ENCODE measurements at places on chromosomes 12 and 14.
A peak's percentile ranks its signal among the peaks of the same experiment; 100 is the strongest.

DNA sequence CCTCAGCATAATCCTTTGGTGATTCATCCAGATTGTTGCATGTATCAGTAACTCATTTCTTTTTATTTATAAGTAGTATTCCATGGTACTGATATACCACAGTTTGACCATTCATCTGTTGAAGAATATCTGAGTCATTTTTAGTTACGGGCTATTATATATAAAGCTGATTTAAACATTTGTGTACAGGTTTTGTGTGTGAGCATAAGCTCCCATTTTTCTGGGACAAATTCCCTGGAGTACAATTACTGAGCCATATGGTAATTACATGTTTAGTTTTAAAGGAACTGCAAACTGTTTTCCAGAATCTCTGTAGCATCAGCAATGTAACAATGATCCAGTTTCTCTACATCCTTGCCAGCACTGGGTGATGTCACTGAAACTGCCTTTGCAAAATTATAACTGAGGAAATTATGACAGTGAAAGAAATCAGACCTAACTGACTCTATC lies 236.2 kb upstream of the KRR1 start:
- no peak for DNase-seq

- DNase-seq = no peak
These were observed 1.6 kb downstream of the LTB4R start for GRCh38 chr14:24312736-24313507.

DNA sequence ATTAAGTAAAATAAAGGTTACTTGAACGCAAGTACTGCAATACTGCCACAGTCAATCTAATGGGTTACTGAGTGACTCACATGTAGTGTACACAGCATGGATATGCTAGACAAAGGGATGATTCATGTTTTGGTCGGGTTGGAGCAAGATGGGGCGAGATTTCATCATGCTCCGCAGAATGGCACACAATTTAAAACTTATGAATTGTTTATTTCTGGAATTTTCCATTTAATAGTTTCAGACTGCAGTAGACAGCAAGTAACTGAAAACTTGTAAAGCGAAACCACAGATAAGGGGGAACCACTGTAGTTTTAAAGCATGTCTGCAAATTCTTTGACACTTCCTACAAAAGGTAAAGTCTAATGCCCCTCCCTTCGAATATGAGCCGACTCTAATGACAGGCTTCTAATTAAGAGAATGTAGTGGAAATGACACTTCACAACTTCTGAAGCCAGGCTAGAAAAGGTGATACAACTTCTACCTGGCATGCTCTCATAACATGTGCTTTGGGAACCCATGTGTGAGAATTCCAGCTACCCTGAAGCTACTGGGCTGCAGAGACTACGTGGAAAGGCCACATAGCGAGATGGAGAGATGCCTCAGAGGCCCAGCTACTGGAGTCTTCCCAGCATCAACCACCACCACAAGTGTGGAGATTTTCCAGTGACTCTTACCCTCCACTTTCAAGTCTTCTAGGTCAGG lies 13.9 kb upstream of the TCP11L2 start:
- no peak for DNase-seq

GRCh38 chr12:43807386-43807785 lies 1.3 kb upstream of the TWF1 start:
- no peak for DNase-seq

DNA sequence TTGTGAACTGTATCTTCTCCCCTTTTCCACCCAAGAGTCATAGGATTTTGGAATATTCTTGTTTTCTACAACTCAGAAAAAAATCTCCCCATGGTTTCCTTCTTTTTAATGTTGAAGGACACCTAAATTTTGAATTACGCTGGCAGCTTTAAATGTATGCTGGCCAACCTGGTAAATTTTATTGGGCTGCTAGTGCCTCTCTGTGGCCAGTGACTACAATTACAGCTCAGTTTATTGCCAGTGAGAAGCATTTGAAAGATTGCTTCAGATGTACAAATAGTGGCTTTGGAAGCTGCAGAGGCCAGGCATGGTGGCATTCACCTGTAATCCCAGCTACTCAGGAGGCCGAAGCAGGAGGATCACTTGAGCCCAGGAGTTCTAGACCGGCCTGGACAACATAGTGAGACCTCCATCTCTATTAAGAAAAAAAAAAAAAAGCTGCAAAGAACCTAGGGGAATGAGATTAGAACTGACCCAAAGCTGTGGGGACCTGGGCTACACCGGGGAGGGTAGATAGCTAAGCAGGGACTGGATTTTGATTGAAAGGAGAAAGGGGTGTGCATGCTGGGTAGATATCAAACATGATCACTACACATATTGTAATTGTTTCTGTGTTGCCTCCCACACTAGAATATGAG lies 7.6 kb upstream of the RAB21 start:
- peak; percentile 3 for DNase-seq

DNA sequence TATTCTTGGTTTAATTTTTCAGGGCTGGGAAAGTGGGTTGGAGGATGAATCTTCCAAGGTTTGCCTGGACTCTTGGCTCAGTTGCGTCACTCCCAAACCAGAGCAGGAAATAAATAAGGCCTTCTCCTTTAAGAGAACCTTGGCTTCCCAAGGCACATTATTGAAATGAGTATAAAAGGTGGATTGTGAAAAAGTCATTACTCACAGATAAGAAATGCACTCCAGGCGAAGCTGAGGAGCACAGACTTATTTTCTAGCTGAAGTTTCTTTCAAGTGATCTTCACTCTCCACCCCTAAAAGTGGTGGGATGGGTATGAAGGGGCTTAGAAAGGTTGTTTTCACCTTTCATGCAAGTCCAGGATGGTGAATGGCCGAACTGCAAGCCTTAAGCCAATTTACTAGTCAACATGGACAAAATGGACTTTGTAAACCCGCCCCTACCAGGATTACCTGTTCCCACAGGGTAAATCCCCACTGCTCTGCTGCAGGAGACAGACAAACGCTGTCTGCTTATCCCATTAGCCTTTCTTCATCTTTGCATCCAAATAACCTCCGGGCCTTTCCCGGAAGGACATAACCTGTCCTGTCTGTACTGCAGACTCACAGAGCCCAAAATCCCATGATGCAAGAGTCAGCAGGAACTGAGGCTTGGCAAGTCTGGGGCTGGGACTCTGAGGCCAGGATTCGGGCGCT lies 207.6 kb downstream of the BCL11B start:
- no peak for DNase-seq

DNA sequence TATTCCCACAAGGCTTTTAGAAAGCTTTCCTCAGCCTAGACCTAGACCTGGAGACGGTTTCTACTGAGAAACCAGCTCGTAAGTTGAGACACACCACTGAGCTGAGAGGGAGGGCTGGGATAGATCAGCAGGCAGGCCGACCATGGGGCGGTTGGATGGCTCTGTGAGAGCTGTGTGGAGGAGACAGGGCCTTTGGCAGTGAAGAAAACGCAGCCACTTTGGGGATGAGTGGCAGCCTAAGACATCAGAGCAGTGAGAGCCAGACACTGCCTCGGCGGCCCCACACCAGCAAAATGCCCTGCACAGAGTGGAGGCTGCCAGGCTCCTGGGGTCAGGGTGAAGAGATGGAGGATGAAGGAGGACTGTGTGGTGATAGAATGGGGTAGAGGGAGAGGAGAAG lies 46.0 kb downstream of the CACNA2D4 start:
- no peak for DNase-seq

DNA sequence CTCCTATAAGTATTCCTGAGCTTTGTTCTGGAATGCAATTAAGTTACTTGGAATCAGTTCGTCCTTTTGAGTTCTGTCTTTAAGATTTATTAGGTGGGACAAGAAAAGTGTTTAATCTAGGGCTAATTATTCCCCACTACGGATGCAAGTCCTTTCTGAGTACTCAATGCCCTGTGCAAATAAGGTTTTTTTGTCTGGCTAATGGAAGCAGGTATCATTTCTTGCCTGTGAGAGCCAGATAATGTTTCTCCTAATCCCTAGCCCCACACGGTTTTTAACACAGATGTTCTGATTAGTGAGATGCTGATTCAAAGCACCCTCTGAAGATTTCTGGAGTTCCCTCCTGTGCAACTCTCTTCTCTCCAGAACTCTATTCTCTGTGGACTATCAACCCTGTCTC lies 296.6 kb upstream of the PRICKLE1 start:
- DNase-seq = no peak

- DNase-seq = no peak
These were observed 23.4 kb downstream of the MARK3 start for GRCh38 chr14:103408491-103409155.

DNA sequence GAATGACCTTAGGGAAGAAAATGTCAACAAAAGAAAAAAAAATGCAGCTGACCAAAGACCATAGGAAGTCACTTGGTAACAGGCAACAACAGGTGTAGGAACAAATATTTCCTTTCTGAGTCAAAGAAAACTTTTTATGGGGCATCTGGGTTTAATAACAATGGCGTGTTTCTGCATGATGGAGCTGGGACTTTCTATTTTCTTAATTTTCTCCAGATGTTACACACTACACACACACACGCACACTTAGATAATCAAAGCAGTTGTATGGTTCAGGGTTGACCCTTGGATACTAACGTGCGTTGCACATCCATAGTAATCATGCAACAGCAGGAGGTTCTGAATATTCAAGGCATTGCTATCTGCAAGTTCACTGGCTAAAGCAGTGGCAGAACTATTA lies 47.9 kb upstream of the NTF3 start:
- DNase-seq = no peak

DNA sequence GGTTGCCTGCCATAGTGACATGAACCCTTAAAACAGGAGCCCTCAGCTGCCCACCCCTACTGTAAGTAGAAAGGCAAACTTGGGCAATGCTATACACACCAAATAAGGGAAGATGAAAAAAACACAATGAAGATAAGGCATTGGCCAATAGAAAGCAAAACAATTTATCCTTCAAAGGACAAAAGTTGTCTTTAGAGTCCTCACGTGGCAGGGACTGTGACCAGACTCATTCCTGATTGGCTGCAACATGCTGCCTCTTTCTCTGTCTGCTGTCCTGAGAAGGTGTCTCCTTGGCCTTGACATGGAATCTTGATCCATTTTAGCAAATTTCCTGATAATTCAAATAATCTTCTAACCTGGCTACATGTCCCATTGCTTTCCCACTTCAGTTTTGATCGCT lies 131.9 kb downstream of the GPR135 start:
- DNase-seq = no peak

DNA sequence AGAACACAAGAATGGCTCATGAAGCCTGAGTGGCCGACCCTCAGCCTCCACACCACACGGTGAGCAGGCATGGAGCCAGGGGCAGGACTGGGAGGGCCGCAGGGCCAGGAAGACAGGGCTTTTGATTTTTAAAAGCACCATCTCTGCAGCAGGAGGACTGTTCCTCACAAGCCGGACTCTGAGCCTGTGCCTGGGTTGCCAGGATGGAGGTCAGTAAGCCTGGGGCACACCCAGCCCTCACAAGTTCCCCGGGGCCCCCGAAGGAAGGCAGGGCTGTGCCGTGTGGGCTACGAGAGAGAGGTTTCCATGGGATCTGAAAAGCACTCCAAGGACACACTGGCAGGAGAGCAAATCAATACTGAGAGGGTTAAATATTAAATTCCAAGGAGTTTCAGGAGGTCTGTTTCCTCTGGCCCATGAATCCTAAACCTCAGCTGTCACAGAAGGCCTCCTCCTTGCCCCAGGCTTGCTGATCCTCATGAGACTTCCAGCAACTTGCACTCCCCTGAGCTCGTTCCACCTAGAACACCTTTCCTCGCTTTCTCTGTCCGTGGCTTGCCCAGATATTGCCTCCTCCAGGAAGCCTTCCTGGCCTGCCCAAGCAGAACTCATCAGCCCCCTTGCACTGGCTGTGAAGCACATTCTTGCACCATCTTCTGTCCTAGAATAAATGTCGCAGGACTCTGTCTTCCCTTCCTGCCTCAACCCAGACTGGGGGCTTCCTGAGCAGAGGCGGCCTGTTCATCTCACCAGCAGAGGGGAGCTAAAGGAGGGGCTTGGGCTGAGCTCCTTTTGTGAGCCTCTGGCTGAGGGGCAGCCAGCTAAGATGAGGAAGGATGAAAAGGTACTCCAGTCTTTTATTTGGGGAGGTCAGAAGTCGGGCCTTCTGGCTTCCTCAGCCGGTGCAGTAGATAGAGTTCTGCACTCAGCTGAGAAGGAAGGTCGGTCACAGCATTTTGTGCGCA lies 64.6 kb downstream of the CCDC88C start:
- DNase-seq = no peak

DNA sequence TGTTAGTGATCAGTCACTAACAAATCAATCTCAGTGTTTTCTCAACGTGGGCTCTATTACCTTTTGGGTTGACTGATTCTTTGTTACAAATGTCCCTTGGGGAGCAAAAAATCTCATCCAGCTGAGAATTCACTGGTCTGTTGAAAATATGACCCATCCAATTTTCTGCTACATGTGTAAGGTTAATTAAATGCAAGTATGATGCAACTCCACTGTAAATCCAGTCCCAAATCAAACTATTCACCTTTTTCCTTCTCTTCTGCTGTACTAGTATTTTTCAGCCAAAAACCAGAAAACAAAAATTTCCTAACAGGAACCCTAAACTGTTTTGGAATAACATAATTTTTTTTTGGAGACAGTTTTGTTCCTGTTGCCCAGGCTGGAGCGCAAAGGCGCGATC lies 2.2 kb downstream of the ERH start:
- no peak for DNase-seq

- DNase-seq = no peak
These were observed 2.2 kb downstream of the L3HYPDH start for GRCh38 chr14:59481871-59482540.

DNA sequence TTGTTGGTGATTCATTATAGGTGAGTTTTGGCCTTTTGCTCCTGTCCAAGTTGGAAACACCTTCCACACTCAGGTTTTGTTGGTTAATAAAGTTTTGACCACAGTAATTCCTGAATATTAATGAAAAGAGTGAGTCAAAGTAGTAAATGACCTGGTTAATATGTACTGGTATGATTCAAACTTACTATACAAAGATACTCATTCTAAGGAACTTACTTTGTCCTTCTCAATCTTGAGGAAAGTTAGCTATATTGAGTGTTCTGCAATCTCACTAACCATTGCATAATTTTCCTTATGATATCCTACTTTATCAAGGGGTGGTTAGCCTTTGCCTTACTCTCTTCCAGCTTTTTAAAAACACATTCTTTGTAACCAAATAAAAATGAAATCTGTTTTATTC lies 20.9 kb upstream of the HECTD1 start:
- no peak for DNase-seq

All from activated naive CD4-positive, alpha-beta T cell (primary cell).